ENCODE measurements at places on chromosomes 11 and 22. TPM values are rescaled to one million over a fixed set of nuclear protein-coding genes. Genes with fewer than 3 reads are reported as not detected.

SLC22A9 gene
- polyA plus RNA-seq: not detected

CNTF gene
- polyA plus RNA-seq: 0.26 TPM

OR52I2 gene
- not detected for polyA plus RNA-seq

OR51I1 gene
- not detected for polyA plus RNA-seq

RASD2 gene
- polyA plus RNA-seq: 0.77 TPM

BIK gene
- polyA plus RNA-seq: 0.23 TPM

RAG2 gene
- polyA plus RNA-seq: not detected

OPCML gene
- polyA plus RNA-seq: under 0.01 TPM

OR8G1 gene
- polyA plus RNA-seq: not detected

KRTAP5-2 gene
- polyA plus RNA-seq: not detected

ASPHD2 gene
- polyA plus RNA-seq: 0.36 TPM

MS4A6A gene
- polyA plus RNA-seq: 130 TPM

SCN2B gene
- not detected for polyA plus RNA-seq

OR2AT4 gene
- polyA plus RNA-seq: 0.88 TPM

ADAMTS8 gene
- 3.3 TPM for polyA plus RNA-seq

OLFML1 gene
- polyA plus RNA-seq: 4.9 TPM

KCNQ1OT1 gene
- 0.08 TPM for polyA plus RNA-seq

OR2AG1 gene
- polyA plus RNA-seq: not detected

DNAJB7 gene
- not detected for polyA plus RNA-seq

CYB561A3 gene
- polyA plus RNA-seq: 47.4 TPM

MMP13 gene
- 0.05 TPM for polyA plus RNA-seq

OR4A15 gene
- polyA plus RNA-seq: not detected

PTGDR2 gene
- 0.10 TPM for polyA plus RNA-seq

KCNE3 gene
- 17.9 TPM for polyA plus RNA-seq

PAAF1 gene
- 14.9 TPM for polyA plus RNA-seq

CCDC116 gene
- 2.5 TPM for polyA plus RNA-seq

SLC35F2 gene
- 2.0 TPM for polyA plus RNA-seq

LRRC4C gene
- polyA plus RNA-seq: 0.63 TPM

USP28 gene
- 8.8 TPM for polyA plus RNA-seq

OR51I2 gene
- polyA plus RNA-seq: not detected

PATE2 gene
- not detected for polyA plus RNA-seq

CYB5R3 gene
- polyA plus RNA-seq: 756 TPM

NLRP14 gene
- polyA plus RNA-seq: not detected

RIMBP3C gene
- polyA plus RNA-seq: not detected

TRIM48 gene
- not detected for polyA plus RNA-seq

PPP2R5B gene
- polyA plus RNA-seq: 28.6 TPM

Data from aorta (tissue), 5 donors.